ENCODE measurements at places on chromosomes 3 and 15.
A peak's percentile ranks its signal among the peaks of the same experiment; 100 is the strongest.

GRCh38 chr3:4818986-4819693 is 160.1 kb upstream of the BHLHE40 start:
- DNase-seq, result no peak

GRCh38 chr15:87572381-87572910 is 684.1 kb downstream of the NTRK3 start:
- no peak for DNase-seq

DNA sequence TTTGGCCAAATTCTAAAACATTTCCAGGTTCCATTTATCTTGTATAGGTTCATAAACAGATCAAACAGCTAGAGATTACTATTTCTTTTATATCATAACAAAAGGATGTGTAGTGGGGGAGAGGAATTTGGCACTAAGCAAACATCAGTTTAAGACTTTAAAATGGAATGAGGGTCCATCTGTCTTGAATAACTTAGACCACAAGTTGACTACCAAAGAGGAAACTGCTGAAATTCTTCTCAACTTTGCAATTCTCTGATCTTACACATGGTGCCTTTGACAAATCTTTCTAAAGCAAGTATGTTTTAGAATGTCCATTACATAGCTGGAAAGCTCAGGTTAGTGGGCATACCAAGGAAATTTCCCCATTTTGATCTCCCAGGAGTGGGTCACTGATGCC is 140.5 kb upstream of the ADAMTS9 start:
- no peak for DNase-seq

DNA sequence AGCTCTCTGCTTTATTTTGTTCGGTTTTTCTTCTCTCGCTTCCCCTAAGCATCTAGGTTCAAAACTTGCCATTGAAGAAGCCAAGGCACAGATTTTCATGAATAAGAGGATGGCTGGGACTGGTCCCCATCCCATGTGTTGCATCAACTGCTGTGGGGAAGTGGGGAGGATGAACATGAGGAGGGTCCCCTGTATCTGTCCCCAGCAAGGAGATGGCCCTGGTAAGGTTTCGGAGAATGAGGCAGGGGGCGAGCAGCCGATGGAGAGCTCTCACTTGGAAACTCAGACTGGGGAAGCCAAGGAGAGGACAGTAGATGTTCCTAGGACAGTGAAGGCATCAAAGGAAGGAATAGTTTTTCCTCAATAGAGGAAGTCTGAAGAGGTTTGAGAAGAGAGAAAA is 142.0 kb upstream of the ATP2B2 start:
- DNase-seq, result no peak

- no peak for DNase-seq
Measured at GRCh38 chr3:110955301-110955880, 116.2 kb upstream of the NECTIN3 start.

GRCh38 chr3:40240921-40241320 is 68.6 kb upstream of the EIF1B start:
- no peak for DNase-seq

DNA sequence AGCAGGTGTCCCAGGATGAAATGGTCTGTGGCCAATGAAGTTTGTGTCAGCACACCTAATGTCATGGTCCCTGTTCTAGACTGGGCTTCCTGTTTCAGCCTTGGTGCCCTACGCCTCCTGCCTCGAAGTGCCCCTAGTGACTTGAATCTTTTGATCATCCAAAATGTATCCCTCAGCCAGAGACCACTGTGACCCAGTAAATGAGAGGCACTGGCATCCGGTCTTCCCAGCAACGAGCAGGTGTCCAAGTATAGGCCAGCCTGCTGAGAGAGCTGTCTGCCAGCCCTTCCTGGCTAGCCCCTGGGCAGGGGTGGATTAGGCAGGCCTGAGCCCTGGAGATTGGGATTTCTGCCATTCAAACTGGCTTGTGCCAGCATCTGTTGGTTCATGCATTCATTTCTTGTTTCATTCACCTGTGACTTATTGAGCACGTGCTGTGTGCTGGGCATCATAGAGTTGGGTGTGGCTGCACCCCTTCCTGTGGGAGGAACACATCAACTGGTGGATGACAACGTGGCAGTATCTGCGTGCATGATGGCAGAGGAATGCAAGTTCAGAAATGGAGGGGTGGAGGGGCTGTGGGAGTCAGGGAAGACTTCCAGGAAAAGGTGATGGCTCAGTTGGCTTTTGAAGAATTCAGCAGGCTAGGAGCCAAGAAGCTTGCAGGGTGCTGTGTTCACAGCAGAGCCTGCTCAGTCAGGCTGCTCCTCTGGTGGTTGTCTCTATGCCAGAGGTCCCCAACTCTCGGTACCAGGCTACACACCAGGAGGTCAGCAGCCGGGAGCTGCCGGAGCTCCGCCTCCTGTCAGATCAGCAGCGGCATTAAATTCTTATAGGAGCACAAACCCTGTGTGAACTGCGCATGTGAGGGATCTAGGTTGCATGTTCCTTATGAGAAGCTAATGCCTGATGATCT is 21.6 kb downstream of the ESYT3 start:
- no peak for DNase-seq

- DNase-seq, result no peak
Measured at GRCh38 chr15:49185473-49185872, 15.4 kb downstream of the GALK2 start.

GRCh38 chr3:88574146-88574545 is 424.4 kb downstream of the C3orf38 start:
- DNase-seq, result no peak

GRCh38 chr3:134630506-134630905 is 20.3 kb downstream of the KY start:
- DNase-seq, result no peak

DNA sequence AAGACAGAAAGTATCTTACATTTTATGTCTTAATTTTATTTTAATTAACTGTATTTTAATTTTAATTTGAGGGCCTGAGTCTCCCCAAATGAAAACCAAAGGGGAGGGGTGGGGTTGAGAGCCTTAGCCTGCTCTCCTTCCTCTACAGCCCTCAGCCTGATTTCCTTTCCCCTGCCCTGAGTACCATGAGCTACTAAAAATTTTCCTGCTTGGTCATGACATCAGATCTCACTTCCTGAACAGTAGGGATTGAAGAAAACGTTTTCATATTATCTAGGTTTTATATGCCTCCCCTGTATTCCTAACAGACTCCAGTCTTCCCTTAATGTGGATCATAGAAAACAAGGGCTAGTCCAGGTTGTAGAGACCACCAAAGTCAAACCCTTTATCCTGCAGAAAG is 133.9 kb downstream of the MYLK start:
- no peak for DNase-seq

GRCh38 chr15:55394694-55395093 is 13.5 kb downstream of the CCPG1 start:
- no peak for DNase-seq

DNA sequence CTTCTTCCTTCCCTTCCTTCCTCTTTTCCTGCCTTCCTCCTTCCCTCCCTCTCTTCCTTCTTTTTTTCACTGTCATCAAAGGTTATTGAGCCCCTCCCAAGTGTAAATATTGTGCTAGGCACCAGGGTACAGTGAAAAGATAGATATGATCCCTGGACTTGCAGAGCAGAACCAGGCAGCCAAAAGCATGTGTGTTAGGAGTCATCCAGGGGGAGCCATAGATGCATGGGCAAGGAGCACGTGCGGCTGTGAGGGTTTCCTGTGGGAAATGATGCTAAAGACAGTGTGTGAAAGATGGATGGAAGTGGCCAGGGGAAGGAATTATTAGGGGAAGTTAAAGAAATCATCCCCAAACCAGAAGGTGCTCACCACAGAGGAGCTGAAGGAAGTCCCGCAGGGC is 65.2 kb downstream of the NR2F2 start:
- no peak for DNase-seq

DNA sequence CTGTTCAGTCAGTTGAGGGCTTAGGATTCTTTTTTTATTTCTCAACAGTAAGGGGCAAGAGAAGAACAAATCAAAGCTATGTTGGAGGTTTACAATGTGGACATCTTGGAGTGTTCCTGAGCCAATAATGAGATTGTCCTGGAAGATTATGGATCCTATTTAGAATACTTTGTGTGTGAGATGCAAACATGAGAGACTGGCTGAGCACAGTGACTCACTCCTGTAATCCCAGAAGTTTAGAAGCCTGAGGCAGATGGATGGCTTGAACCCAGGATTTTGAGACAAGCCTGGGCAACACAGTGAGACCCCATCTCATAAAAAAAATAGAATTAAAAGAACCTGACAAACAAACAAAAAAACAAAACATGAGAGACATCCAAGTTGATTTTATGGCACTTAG is 351.6 kb downstream of the GAP43 start:
- DNase-seq, result no peak

DNA sequence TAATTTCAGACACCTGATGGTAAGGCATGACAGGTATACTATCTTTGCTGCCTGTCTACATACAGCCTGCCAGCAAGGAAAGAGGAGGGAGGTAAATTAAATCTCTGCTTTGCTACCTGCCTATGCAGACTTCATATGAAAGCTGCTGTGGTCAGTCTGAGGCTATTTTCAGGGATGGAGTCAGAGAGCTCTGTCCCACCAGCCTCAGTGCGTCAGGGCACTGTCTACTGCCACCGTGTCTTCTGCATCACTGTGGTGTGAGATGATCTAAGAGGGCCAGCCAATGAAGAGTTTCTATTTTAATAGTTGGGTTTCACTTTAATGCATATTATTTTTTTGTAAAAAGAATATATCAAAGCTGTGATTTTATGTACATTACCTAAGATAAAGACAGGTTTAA is 125.6 kb downstream of the CADPS start:
- no peak for DNase-seq

DNA sequence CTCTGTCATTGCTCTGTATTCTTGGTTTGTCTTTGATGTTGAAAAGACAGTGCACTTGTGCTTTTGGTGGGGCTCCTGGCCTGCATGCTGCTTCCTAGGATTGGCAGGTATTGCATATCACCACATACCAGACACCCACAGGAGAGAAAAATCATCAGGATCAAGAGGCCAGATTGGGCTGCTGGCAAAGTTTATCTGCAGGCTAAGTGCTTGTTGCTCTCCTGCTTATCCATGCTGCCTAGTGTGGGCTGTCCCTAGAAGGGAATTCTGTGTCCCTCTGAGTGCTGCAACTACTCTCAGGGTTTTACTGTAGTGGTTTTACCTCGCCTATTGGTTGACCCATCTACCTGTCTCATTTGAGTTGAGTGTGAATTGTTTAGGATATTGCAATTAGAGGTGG is 833 bp upstream of the SLC22A13 start:
- peak; percentile 43 for DNase-seq

GRCh38 chr3:171348121-171348520 is 112.1 kb downstream of the TNIK start:
- DNase-seq, result no peak

DNA sequence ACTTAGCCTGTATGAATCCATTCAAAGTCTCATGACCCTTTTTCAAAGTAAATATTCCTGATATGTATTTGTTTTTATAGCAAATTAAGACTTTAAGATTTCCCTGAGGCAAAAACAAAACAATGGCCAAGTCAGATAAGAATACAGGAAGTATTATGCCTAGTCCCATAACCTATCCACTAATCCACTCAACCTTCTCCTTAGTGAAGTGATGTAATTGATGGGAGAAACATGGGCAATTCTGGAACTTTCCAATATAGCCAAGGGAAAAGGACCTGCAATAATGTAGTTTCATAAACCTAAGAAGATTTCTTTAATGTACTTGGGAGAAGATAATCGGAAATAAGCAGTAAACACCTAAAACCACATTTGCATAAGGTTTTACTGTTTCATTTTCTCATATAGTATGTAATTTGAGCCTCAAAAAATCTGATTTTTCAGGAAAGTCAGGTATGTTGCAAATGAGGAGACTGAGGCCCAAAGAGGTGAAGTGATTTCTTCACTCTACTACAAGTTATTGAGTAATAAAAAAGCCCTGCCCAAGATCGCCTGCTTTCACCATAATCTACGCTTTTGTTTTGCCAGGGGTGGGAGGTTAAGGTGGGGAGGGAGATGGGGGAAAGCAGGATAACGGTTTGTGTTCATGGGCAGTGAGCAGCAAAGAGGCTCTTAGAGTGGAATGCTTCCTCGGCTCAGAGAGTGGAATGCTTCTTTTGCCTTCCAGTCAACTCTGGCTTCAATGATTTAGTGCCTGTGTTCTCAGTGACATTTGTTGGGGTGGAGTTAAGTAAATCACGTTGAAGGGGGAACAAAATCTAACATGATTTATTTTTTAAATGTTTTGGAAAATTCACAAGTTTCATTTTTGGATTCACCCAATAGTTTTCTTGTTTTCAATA is 95.0 kb upstream of the FNDC3B start:
- DNase-seq, result no peak

GRCh38 chr3:141939759-141940158 is 63.3 kb downstream of the ATP1B3 start:
- no peak for DNase-seq

DNA sequence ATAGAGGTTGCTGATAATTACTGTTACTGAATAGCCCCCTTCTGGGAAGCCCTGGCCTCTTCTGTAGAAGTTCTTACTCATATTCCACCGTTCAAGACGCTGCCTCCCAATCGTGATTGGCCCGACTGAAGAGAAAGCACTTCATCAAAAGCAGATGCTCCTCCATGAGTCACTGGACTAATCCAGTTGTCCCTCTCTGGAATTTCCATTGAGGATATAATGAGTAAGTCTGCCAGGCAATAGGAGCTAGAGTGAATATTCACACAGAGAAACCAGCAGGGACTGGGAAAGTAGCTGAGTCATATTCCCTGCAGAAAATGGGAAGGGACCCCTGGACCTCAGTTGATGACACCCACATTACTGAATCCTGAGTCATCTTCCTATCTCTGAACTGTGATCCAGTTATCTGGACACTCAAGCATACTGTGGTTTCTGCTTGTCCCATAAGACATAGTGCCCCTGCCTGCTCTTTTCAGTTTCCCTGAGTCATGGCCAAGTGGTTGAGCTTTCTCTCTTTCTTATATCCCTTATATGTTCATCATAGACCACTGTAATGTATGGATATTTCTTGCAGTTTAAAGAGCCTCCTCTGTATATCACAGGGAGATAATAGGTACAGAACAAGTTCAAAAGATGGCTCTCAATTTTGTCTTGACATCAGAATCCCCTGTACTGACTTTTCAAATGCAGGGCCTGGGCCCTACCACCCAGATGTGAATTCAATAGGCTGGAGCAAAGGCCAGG is 151.2 kb upstream of the CDIN1 start:
- peak; percentile 81 for DNase-seq

DNA sequence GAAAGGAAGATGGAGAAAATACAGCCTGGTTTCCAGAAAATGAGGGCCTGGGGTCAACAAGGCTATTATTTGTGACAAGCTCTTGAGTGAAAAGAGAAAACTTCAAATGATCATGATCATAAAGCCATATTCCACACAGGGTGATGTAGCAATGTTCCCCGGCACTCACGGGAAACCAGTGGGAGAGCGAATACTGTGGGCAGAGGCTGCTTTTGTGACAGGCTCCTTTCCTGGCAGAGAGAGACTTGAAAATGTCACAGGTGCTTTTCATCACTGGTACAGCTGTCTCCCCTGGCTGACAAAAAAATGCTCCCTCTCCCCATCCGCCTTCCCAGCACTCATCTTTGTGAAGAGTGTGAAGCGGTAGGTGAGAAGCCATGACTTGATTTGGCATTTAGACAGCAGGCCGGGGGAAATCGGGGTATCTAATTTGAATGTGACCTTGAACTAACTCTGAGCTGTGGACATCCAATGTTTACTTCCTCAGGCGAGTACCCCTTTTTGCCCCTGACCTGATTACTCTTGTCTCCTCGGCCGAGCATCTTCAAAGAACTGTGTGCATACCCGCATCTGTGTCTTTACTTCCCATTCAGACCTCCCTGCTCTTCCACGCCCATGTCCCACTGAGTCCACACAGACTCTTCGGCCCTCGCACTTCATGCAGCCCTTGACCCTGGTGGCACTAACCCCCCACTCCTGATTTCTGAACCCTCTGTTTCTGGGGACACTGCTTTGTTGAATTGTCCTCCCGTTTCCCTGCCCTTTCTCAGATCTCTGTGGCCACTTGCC is 23.2 kb downstream of the CA12 start:
- no peak for DNase-seq

Measured in hematopoietic multipotent progenitor cell treated with erythropoietin and hydrocortisone succinate and interleukin-3 and kit ligand, for 8 days (in vitro differentiated cells).